ENCODE measurements at places on chromosomes 4 and X.
A peak's percentile ranks its signal among the peaks of the same experiment; 100 is the strongest.

DNA sequence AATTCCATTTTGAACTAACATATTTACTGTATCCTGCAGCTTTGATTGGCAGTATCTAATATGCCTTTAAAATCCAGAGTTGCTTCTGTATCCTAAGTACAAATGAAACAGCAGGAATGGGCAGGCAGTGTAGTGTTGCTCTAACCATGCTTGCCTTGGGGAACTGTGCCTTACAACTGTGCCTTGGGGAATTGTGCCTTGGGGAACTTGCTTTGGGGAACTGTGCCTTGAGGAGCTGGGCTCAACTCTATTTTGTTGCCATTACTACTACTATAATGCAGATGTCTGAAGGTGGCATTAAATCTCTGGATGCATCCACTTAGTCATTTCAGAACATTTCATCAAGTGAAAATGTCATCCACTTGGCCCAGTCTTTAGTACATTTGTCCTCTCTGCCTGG lies 6.9 kb downstream of the CXCL3 start:
- no peak for DNase-seq

DNA sequence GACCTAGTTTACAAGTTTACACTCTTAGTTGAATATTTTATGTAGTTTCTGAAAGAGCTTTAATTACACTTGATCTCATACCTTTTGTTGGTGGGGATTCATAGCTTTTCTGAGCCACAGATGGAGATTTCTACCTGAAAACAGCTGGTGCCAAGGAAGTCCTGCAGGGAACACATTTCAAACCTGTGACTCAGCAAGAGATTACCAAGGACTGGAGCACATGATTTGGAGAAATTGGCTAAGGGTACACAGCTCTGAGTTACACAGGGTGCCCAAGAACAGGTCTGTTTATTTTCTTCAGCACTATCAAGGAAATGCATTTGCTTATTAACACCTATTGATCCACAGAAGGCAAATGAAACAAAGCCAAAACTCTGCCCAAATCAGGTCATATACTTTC lies 691.5 kb downstream of the KCTD8 start:
- DNase-seq: no peak

- no peak for DNase-seq
Measured at GRCh38 chr4:44806071-44806470, 79.7 kb upstream of the GNPDA2 start.

DNA sequence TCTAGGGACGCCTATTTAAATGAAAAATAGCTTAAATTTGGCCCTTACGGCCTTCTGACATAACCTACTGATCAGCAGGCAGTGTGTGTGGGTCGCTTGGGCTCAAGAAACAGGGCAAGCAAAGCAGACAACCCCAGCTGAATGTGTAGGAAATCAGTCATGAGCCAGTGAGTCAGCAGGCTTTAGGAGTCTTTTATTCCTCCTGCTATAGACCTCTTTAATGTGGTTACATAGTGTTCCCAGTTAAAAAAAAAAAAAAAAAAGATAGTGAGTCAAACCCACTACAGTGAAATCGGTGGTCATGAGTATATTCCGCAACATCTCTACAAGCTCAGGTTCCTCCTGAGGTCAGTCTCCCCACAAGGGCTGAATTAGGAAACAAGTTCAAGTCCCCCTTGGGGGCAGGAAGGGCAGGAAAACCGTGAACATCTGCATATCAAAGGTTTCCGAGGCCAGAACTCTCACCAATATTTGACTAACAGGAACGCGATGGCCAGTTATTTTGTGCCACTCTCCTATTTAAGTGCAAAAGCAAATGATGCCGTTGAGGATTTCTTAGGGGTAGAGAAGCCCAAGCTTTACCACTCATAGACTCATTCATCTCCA lies 32.7 kb downstream of the ACSL1 start:
- DNase-seq: no peak

- DNase-seq: no peak
Measured at GRCh38 chr4:152927737-152928136, 8.4 kb upstream of the FHDC1 start.

DNA sequence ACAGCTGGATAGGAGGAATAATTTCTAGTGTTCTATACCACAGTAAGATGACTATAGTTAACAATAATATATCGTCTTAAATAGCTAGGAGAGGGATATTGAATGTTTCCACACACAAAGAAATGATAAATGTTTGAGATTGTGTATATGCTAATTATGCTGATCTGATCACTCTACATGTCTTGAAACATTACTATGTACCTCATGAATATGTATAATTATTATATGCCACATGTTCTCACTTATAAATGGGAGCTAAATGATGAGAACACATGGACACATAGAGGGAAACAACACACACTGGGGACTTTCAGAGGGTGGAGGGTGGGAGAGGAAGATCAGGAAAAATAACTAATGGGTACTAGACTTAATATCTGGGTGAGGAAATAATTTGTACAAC lies 53.2 kb upstream of the MAGEA4 start:
- DNase-seq: no peak

GRCh38 chr4:177400030-177400429 lies 42.2 kb downstream of the AGA start:
- no peak for DNase-seq

DNA sequence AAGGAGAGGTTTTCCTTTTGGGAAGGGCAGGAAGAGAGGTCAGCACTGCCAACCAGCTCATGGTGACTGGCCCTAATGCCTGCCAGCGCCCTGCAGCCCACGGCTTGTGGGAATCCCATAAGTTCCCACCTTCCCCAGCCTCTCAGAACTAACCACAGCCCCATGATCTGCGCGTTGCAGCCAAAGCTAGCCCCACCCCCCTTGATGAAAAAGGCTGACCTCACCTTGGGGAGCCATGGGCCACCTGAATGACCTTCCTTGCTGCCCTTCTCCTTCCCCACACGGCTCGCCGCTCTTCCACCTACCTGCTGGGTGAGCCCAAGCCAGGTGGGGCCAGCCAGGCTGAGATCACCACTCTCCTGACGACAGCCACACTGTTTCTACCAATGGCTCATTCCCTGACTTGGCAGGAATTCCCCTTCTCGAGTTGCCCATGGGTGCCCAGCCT lies 3.9 kb upstream of the ELF4 start:
- DNase-seq: no peak

- DNase-seq: peak; percentile 1
Measured at GRCh38 chrX:17375637-17376430, 834 bp downstream of the NHS start.

GRCh38 chr4:177393236-177393635 lies 49.0 kb downstream of the AGA start:
- no peak for DNase-seq

DNA sequence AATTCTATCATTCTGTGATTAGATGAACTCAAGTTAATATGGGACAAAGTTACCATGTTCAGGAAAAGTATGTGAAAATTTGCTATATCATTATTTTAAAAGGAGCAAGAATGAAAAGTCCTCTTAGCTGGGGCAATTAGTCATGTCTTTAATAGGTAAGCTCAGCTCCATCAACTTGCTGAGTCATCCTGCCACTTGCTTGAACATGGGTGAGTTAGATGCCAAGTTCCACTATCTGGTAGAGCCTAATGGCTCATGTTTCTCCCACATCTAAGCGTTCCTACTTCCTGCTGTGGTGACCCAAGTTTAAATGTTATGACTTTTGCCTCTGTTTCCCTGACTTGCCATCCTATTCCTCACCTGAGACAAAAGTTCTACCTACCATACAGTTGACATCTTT lies 276.8 kb downstream of the ZNF674 start:
- DNase-seq: no peak

DNA sequence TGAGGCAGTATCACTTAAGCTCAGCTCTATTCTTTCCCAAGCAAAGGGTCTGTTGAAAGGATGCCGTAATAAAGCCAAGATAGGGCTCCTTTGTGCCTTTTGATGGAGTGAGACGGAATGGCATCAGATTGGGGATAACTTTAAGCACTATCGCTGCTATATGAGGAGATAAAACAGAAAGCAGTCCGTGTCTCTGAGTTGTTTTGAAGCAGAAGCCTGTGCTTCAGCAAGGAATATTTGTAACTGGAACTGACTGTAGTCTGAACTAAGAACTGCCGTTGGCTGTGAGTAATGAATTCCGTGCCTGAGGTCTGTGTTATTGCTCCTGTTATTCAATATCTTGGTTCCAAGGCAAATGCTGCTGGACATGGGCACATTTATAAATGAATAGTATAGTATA lies 297.4 kb downstream of the ANKRD50 start:
- DNase-seq: no peak

DNA sequence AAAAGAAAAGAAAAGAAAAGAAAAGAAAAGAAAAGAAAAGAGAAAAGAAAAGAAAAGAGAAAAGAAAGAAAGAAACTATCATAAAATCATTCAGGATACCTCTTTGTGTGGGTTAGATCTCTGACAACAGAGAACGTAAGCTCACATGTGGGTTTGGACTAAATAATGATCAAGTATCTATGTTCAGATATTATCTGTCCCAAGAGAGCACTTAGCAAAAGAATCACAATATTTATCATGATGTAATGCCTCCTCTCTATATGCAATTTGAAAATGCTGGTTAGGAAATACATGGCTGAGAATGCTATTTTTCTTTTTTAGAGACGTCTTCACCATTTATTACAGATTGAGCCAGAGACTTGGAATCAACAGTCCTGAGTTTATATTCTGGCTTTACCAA lies 191.3 kb downstream of the KCNIP4 start:
- DNase-seq: no peak

- no peak for DNase-seq
Measured at GRCh38 chrX:73850124-73851013, 287.4 kb downstream of the CHIC1 start.

DNA sequence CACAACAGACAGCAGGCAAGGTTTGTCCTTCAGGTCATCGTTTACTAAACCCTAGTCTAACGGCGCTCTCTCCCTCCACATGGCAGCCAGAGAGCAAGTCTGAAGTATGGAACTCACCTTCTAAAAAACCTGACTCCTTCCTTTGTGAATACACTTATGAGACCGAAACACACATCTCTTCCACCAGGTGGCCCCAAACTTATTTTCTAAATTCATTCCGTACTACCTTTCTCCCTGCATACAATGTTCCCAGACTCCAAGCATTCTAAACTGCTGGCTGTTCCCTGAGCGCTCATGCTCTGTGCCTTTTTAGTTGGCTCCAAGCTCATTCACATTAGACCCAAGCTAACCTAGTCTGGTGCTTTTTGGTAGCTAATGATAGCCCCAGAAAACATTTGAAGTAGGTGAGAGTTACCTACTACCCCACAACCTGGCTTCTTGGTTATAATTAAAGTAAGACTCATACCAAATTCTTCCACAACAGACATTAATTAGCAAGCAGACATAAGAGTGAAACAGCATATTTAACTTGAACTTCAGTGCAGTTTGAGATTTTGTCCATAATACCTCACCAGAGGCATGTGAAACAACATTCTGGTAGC lies 67.6 kb upstream of the DCLK2 start:
- no peak for DNase-seq

GRCh38 chr4:54281054-54281766 lies 52.1 kb downstream of the PDGFRA start:
- no peak for DNase-seq

Measured in GM06990 (cell line).